ENCODE measurements at places on chromosomes 5 and 9.

GRCh38 chr5:38011668-38012188 is 171.9 kb upstream of the GDNF start:
- no peak for DNase-seq

DNA sequence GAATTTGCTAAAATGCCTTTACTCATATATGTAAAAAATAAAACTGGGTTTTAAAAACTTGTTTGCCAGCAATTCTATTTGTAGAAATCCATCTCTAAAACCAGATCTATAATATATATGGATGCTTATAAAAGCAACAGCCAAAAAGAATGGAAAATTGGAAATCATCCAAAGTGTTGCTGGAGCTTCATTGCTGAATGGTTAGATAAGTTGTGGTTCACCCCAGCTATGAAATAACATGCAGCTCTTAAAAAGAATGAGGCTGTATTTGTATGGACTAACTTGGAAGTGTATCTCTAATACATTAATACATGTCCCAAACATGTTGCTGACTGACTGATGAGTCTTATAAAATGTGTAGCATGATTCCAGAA is 76.2 kb downstream of the STK10 start:
- DNase-seq = no peak

- no peak for DNase-seq
Measured at GRCh38 chr9:75616841-75617566, 273.5 kb upstream of the PCSK5 start.

GRCh38 chr9:75120686-75121085 is 32.4 kb downstream of the OSTF1 start:
- DNase-seq = no peak

GRCh38 chr9:91361291-91362050 is at the start of gene AUH:
Gene AUH (minus strand): TSS chr9:91361918. CDS start chr9:91361889, 29 bp downstream.
- peak; percentile 94 for DNase-seq

- DNase-seq = no peak
Measured at GRCh38 chr5:145104106-145104505, 731.0 kb downstream of the PRELID2 start.

GRCh38 chr5:161256957-161257356 is 289.6 kb downstream of the GABRB2 start:
- DNase-seq = no peak

GRCh38 chr5:178115136-178115813 is 1.9 kb downstream of the N4BP3 start:
- DNase-seq = peak; percentile 94

GRCh38 chr9:99180199-99180598 is 41.5 kb downstream of the ALG2 start:
- DNase-seq = no peak
